ENCODE measurements at places on chromosomes 3 and 15. TPM values are rescaled to one million over a fixed set of nuclear protein-coding genes. Genes with fewer than 3 reads are reported as not detected.

The MCCC1 gene
- total RNA-seq: 43.9 TPM

The EIF4G1 gene
- 427 TPM for total RNA-seq

The SENP2 gene
- total RNA-seq: 19.9 TPM

The CIB2 gene
- 6.6 TPM for total RNA-seq

The DZIP1L gene
- 45.0 TPM for total RNA-seq

The KNG1 gene
- not detected for total RNA-seq

The CLDN18 gene
- total RNA-seq: not detected

The ACOX2 gene
- 2.9 TPM for total RNA-seq

The GOLGA6L7 gene
- total RNA-seq: not detected

The HES1 gene
- 366 TPM for total RNA-seq

The GPR27 gene
- 1.9 TPM for total RNA-seq

The ST8SIA2 gene
- total RNA-seq: not detected

The DVL3 gene
- total RNA-seq: 81.9 TPM

The SCN11A gene
- not detected for total RNA-seq

The SSUH2 gene
- 0.76 TPM for total RNA-seq

The TTLL13 gene
- not detected for total RNA-seq

The OR5K2 gene
- not detected for total RNA-seq

The SLC9A9 gene
- total RNA-seq: 40.8 TPM

The SAMMSON gene
- not detected for total RNA-seq

The SLC6A20 gene
- 0.44 TPM for total RNA-seq

The TRMT10C gene
- total RNA-seq: 21.2 TPM

The NT5DC2 gene
- total RNA-seq: 40.3 TPM

The CFAP161 gene
- not detected for total RNA-seq

The CASR gene
- total RNA-seq: not detected

The XYLB gene
- total RNA-seq: 2.6 TPM

The SI gene
- not detected for total RNA-seq

The SLC12A6 gene
- total RNA-seq: 24.0 TPM

The ISLR2 gene
- total RNA-seq: not detected

The ZNF80 gene
- total RNA-seq: not detected

The SLC28A1 gene
- not detected for total RNA-seq

The CLN6 gene
- 15.7 TPM for total RNA-seq

The ZSCAN29 gene
- 9.6 TPM for total RNA-seq

The LHFPL4 gene
- total RNA-seq: not detected

The TF gene
- 8.8 TPM for total RNA-seq

The FEZF2 gene
- not detected for total RNA-seq

The SPSB4 gene
- 0.10 TPM for total RNA-seq

The LIPC gene
- total RNA-seq: not detected

Measured in lower leg skin (tissue), 4 donors.